Naive B cell (primary cell): ENCODE measurements at places on chromosomes 16 and 17.
A peak's percentile ranks its signal among the peaks of the same experiment; 100 is the strongest.

GRCh38 chr17:39969375-39969774 lies 6.6 kb downstream of the GSDMA start:
- no peaks in the 10 kb centered on the region for H3K36me3 ChIP-seq
- no peak overlapping the region for H3K4me3 ChIP-seq
- DNase-seq: no peak

DNA sequence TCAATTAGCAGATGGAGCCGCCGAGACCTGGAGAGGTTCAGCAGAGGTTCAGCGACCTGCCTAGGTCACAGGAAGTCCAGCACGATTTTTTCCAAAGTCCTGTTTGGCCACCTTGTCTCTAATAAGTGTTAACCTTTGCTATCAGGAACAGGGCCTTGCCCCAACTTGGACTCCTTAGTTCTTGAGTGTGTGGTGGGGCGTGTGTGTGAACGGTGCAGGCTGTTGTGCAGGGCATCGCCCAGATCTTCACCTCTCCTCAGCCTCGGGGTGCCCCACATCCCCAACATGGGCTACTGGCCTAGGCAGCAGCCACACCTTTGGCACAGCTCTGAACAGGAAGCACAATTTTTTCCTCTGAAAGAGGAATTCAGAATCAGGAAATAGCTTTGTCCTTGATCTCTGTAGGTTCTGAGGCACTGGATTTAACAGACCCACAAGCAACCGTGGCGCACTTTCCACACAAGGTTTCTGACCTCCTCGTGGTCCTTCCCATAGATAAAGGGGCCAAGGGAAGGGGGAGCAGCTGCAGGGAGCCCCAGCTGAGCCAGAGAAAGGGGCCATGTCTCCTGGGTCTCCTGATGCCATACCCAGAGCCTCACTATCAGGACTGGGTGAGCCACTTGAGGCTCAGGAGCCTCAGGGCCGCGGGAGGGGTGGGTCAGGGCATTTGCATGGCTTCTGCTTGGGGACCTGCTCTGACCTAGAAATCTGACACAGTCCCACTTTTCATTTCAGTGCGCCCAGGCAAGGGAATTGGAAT lies 10.4 kb downstream of the MPRIP start:
- H3K27me3 ChIP-seq: no peaks in the 10 kb centered on the region
- peak overlapping the region; percentile 65 for H3K27ac ChIP-seq
- DNase-seq: no peak

DNA sequence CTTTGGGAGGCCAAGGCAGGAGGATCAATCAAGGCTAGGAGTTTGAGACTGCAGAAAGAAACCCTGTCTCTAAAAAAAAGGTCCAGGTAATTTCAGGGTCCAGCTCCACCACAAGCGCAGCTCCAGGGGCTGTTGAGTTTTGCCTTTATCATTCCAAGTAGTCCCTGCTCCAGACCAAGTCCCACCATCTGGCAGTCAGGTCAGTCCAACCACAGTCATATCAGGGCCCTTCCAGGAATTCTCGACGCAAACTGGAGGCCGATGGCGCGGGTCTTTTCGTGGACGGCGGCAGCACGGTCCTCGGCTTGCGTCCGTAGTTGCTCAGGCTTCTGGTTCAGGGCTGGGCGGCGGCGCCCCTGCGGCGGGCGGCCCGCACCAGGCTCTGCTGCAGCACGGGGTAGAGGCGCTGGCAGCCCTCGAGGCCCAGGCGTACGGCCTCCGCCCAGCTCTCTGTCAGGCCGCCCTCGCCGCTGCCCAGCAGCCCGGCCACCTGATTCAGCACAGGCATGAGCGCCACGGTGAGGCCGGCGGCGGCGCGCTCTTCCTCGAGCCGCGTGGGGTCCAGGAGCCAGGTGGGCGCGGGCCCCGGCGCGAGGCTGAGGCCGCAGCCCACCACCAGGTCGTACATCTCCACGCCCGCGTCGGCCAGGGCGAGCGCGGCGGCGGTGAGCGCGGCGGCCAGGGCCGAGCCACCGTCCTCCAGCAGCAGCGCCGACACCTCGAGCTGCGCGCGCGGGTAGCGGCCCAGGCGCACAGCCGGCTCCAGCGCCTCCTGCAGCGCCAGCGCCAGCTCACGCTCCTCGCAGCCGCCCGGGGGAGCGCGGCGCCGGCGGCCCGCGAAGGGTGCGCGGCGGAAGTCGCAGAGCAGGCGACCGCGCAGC lies 752 bp downstream of the EXOSC6 start:
- DNase-seq: no peak
- H3K4me1 ChIP-seq: peaks cover 18% of the 10 kb centered on the region
- no peaks in the 10 kb centered on the region for H3K27me3 ChIP-seq
- no peak overlapping the region for H3K27ac ChIP-seq

DNA sequence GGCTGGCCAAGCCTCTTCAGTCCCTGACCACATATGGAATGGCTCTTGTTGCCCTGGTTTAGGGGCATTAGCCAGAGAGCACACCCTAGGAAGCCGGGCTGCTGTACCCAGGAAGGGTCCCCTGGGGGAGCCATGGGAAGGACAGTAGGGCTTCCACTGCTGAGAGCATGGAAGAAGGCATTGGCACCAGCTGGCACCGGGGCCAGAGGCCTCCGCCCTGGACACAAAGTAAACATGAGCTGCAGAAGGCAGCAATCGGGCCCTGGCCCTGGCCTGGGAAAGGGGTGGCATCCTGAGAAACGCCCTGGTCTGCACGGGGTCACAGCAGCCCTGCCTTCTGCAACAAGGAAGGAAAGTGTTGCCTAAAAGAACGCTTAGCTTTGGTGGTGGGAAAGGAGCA lies 49.4 kb downstream of the VAC14 start:
- no peaks in the 10 kb centered on the region for H3K4me1 ChIP-seq
- DNase-seq: no peak
- H3K36me3 ChIP-seq: no peaks in the 10 kb centered on the region
- H3K4me3 ChIP-seq: no peak overlapping the region
- no peak overlapping the region for H3K27ac ChIP-seq

DNA sequence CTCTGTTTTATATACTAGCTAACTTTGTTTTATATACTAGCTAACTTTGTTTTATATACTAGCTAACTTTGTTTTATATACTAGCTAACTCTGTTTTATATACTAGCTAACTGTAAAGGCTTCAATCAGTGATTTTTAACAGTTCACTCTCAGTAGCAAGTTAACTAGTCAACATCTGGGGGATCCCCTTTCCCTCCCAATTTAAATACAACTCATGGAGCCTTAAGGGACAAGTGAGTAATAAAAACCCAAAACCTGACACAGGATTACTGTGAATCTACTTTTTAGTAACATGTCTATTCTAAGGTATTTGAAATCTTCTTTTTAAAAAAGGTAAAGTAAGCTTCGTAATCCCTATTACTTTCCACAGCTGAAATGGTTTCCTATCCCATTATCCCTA lies 32.2 kb downstream of the FAM222B start:
- H3K27me3 ChIP-seq: no peaks in the 10 kb centered on the region
- no peak overlapping the region for H3K27ac ChIP-seq
- no peak for DNase-seq
- peaks cover 4% of the 10 kb centered on the region for H3K36me3 ChIP-seq
- H3K4me3 ChIP-seq: no peak overlapping the region
- H3K4me1 ChIP-seq: peaks cover 27% of the 10 kb centered on the region

DNA sequence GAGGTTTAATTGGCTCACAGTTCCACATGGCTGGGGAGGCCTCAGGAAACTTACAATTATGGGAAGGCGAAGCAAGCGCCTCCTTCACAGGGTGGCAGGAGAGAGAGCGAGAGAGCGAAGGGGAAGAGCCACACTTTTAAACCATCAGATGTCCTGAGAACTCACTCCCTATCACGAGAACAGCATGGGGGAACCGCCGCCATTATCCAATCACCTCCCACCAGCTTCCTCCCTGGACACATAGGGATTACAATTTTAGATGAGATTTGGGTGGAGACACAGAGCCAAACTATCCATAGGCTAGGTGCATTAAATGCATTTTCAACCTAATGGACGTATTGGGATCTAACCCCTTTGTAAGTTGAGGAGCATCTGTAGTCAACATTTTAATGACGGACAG lies 4.9 kb upstream of the ANKRD40 start:
- no peaks in the 10 kb centered on the region for H3K27me3 ChIP-seq
- H3K4me1 ChIP-seq: peaks cover 21% of the 10 kb centered on the region
- DNase-seq: no peak
- no peak overlapping the region for H3K4me3 ChIP-seq
- no peak overlapping the region for H3K27ac ChIP-seq
- H3K36me3 ChIP-seq: no peaks in the 10 kb centered on the region

DNA sequence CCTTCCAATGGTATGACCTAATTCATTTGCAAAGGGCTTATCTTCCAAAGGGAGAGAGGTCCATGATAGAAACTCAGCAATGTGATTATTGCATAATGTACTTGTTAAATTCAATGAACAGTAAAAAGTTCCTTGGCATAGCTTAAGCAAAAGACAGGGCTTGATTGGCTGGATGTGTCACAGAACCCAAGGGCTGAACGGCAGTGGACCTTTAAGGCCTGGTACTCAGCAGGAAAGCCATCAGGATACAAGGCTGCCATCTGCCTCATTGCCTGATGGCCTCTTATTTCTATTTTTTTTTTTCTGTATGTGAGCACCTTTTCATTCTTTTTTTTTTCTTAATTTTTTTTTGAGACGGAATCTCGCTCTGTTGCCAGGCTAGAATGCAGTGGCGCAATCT lies 208.9 kb upstream of the WSCD1 start:
- no peak overlapping the region for H3K4me3 ChIP-seq
- DNase-seq: no peak
- no peak overlapping the region for H3K27ac ChIP-seq
- H3K27me3 ChIP-seq: peaks cover 21% of the 10 kb centered on the region
- no peaks in the 10 kb centered on the region for H3K4me1 ChIP-seq

- DNase-seq: no peak
- peaks cover 19% of the 10 kb centered on the region for H3K4me1 ChIP-seq
- H3K4me3 ChIP-seq: no peak overlapping the region
- H3K27me3 ChIP-seq: peaks cover 34% of the 10 kb centered on the region
- no peak overlapping the region for H3K27ac ChIP-seq
These were observed 33.2 kb upstream of the RPH3AL start for GRCh38 chr17:385836-386140.
